ENCODE measurements at places on chromosomes 1 and 21.

DNA sequence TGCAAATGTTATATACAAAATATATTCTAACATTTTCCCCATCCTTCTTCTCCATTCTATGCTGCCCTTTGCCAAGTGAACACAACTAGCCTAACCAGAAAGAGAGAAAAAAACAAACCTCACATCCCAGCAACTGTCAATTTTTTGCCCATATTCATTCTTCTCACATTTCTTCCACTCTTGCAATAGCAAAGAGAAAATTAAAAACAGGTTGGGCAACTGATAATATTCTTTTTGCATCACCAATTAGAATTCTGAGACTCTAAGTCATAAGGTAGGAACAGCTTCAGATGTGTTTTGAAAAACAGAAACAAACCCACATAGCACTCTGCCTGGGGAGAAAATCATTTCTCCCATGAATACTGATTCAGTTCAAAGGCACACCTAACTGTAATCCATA lies 25.2 kb upstream of the EXO1 start:
- no peak for DNase-seq

- no peak for DNase-seq
Measured at GRCh38 chr1:9346566-9346965, 53.9 kb downstream of the SPSB1 start.

DNA sequence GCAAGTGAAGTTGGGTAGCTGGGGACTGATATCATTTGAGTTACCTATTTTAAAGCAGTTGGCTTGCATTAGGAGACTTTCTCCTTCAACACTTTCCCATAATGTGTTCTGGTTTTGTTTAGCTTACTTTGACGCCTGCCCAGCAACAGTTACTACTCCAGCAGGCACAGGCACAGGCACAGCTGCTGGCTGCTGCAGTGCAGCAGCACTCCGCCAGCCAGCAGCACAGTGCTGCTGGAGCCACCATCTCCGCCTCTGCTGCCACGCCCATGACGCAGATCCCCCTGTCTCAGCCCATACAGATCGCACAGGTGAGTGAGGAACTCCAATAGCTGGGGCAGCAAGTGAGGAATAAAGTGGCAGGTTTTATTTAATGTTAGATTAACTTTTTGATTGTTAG lies 144.3 kb downstream of the CD247 start:
- DNase-seq = no peak

DNA sequence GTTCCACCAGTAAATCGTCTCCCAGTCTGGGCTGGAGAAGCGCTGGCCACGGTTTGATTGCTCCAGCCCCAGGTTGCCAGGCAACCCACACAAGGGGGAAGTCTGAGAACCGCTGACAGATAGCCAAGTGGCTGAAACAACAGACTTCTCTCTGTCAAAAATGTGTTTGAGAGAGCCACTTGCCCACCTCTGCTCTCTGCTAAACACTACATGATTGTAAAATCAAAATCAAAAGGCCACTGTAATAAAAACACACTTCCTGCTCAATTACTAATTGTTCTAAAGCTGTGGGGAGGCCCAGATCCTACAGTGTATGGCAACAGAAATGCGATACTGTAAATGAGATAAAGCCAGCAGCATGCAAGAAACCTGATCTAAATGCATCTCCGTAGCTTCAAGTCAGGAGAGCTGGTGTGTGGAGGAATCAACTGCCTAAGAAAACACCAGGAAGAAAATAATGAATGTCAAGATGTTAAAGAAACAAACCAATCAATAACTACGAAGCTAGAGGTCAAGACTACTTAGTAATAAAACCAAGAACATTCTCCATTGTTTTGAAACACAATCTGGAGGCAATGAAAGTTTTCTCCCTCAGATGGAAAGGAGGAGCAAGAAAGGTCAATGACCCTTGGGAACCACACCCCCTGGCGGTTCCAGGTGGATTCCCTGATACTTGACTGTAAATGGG lies 121.2 kb downstream of the SLC45A1 start:
- DNase-seq = no peak

GRCh38 chr1:84619383-84620102 lies 45.3 kb upstream of the CTBS start:
- DNase-seq = no peak

- no peak for DNase-seq
Measured at GRCh38 chr1:67683766-67684525, 1.1 kb upstream of the GADD45A start.

DNA sequence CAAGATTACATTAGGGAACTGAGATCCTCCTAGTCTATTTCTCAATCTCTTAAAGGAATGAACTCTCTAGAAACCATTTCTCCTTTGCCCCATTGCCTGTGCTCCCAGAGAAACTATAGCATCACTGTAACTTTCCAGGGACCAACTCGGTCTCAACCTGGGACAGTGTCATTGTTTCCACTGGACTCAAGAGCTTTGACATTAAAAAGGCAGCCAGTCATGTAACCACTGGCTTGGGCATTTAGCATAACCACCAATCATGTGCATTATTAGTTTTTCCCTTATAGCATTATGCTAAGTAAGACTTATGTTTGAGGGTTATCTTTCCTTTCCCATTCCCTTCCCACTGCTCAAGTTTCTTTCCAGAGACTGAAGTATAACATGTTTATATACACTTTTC lies 18.2 kb downstream of the TEX38 start:
- no peak for DNase-seq

DNA sequence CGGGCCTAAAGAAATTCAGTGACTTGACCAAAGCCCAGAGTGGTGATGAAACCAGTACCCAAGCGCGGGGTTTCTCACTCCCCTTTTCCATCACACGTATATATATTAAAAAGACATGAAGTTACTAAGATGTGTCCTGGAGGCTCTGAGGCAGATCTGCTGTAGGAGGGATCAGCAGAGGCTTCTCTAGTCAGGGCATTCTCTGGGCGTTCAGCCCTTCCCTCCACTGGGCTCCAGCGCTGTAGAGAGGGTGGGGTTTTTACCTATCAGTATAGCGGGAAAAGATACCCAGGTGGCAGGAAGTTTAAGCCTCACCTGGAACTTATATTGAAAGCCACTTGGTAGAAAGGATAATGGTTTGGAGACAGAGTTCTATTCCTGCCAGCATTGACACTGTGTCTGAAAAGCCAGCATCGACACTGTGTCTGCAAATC lies 862 bp upstream of the PLEKHO1 start:
- DNase-seq = no peak

DNA sequence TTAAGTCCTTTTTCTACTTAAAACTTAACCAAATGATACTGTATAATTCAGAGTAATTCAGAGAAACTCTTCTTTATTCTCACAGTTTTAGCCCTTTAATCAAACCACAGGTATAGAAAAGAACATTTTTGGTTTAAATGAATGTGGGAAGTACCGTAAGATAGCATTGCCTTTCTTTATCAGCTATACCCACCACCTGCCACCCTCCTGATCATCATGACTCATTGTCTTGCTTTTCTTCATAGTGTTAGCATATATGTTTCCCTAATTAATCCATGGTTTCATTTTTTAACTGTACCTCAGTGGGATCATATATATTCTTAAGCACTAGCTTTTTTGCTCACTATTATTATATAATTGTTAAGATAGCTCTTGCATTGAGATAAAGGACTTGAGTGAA lies 27.5 kb upstream of the ANGPTL1 start:
- no peak for DNase-seq

- DNase-seq = peak; percentile 85
Measured at GRCh38 chr21:44930543-44930981, 9.3 kb upstream of the SLX9 start.

DNA sequence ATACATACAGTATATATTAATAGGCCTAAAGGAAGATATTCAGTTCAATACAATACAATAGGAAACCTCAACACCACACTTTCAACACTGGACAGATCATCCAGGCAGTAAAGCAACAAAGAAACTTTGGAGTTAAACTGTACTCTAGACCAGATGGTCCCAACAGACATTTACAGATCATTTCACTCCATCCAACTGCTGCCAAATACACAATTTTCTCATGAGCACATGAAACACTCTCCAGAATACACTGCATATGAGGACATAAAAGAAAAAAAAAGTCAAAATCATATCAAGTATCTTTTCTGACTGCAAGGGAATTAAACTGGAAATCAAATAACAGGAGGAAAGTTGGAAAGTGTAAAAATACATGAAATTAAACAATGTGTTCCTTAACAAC lies 607.5 kb upstream of the BRINP3 start:
- DNase-seq = no peak

DNA sequence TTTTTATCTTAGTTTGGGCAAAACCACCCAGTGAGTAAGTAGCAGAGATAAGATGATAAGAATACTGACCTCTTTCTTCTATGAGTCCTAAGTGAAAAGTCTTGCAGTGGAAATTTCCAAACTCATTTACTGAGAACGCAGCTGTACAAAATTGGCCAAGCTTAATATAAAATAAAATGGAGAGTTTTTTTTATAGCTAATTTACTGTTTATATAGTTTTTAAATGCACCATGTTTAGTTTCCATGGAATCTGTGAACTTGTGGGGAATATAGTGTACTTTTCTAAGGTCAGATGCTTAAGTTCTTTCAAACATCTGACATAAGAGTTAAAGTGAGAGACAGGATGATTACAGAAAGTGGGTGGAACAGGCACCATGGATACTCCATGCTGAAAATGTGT lies 833.5 kb downstream of the ADGRL2 start:
- DNase-seq = no peak

GRCh38 chr1:216765346-216766300 lies 42.4 kb upstream of the ESRRG start:
- DNase-seq = no peak

DNA sequence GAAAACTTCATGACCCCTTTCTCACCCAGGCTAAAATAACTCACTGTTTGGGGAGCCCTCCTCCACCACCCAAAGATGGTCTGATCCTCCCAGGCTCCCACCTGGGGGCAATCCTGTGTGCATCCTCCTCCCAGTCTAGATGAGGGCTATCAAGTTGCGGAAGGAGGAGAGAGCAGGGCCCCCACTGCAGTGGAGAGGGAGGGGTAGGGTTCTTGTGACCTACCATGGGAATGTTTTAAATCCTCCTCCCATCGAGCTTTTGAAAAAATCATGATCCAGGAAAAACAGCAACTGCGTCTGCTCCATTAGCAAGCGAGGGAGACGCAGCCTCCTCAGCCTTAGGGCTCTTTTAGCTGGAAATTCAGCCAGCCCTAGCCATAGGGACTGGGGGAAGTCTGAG lies 80.0 kb downstream of the NAV1 start:
- no peak for DNase-seq

GRCh38 chr1:235938709-235939479 lies 72.2 kb upstream of the LYST start:
- DNase-seq = peak; percentile 27

- no peak for DNase-seq
Measured at GRCh38 chr1:40049725-40050124, 9.2 kb downstream of the CAP1 start.

GRCh38 chr1:114495486-114495885 lies 15.5 kb downstream of the TRIM33 start:
- DNase-seq = no peak

- no peak for DNase-seq
Measured at GRCh38 chr1:41424581-41425118, 59.8 kb downstream of the EDN2 start.

DNA sequence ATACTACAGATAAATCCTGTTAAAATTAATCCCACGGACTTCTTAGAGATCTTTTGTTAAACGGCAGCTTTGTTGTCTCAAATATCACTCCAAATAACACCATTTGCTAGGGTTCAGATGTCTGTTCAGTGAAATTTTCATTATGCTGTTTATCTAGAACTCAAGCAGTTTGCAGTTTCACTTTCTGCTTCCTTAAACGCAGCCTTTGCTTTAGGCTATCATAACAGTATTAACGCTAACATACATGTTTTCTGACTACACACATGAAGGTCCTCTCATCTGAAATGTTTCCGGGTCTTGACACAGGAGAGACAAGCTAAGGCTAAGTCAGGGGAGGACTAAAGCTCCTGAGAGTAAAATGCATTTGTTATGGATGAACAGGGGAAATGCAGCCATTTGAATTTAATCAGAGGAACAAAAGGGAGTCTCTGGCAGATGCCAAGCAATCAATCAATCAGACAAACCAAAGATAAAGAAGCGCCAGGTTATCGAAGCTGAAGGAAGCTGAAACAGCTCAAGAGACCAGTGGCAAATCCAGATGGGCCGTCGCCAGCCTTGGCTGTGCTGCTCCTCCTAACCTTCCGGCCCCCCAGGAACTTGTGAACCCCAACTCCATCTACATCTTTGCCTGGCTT lies 16.9 kb downstream of the CCSAP start:
- DNase-seq = peak; percentile 31

GRCh38 chr1:5738911-5739462 lies 253.2 kb downstream of the NPHP4 start:
- no peak for DNase-seq

- DNase-seq = peak; percentile 42
Measured at GRCh38 chr1:111516005-111516535, 12.6 kb upstream of the ADORA3 start.

GRCh38 chr1:12486059-12486341 lies 132.0 kb downstream of the DHRS3 start:
- DNase-seq = no peak

- no peak for DNase-seq
Measured at GRCh38 chr21:33075128-33075527, 5.2 kb downstream of the OLIG1 start.

GRCh38 chr1:206128196-206128595 lies 11.0 kb upstream of the AVPR1B start:
- no peak for DNase-seq

- peak; percentile 75 for DNase-seq
Measured at GRCh38 chr1:116498789-116499628, 71.8 kb downstream of the CD58 start.

DNA sequence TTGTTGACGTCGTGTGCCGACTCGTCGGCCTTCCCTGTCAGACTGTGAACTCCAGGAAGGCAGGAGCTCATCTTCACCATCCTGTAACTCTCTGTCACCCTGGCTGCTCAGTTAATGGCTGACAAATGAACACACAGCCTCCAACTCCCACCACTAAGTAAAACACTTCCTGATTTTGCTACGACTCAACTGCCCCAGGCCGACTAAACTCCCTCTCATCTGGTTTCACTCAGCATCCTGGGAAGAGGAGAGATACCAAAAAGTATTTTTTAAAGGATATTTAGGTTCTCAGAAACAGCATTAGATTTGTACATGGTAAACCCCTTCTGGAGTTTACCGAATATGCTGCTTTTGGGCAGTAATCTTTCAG lies 18.2 kb upstream of the LHX4 start:
- DNase-seq = no peak

GRCh38 chr1:233569636-233570035 lies 44.3 kb upstream of the KCNK1 start:
- no peak for DNase-seq

GRCh38 chr21:27513825-27514224 lies 546.9 kb upstream of the ADAMTS5 start:
- no peak for DNase-seq

GRCh38 chr21:33480481-33481103 lies 818 bp upstream of the TMEM50B start:
- DNase-seq = no peak

- no peak for DNase-seq
Measured at GRCh38 chr1:243291292-243291691, 35.5 kb downstream of the SDCCAG8 start.

GRCh38 chr1:50923564-50923963 lies 36.5 kb downstream of the FAF1 start:
- DNase-seq = no peak
